ENCODE measurements at places on chromosomes 2 and 18.

DNA sequence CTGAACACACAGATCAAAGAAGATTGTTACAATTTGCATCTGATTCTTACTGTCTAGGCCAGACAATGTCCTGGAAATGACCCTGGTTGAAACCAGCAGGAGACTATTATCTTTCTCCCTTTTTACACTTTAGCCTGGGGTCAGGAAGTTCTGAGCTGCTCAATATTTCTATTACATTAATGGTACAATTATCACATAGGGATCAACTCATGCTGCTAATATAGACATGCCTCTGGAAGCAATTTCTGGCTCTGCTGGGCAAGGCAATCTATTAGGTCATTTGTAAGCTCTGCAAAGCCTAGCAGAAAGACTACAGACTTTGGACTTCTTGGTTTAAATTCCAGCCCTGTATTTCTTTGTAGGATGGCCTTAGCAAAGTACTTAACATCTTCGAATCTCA, 205.3 kb downstream of the LRP1B start:
- no peak for DNase-seq

- no peak for DNase-seq
Observed at GRCh38 chr2:13558368-13558767, 841.6 kb downstream of the TRIB2 start.

DNA sequence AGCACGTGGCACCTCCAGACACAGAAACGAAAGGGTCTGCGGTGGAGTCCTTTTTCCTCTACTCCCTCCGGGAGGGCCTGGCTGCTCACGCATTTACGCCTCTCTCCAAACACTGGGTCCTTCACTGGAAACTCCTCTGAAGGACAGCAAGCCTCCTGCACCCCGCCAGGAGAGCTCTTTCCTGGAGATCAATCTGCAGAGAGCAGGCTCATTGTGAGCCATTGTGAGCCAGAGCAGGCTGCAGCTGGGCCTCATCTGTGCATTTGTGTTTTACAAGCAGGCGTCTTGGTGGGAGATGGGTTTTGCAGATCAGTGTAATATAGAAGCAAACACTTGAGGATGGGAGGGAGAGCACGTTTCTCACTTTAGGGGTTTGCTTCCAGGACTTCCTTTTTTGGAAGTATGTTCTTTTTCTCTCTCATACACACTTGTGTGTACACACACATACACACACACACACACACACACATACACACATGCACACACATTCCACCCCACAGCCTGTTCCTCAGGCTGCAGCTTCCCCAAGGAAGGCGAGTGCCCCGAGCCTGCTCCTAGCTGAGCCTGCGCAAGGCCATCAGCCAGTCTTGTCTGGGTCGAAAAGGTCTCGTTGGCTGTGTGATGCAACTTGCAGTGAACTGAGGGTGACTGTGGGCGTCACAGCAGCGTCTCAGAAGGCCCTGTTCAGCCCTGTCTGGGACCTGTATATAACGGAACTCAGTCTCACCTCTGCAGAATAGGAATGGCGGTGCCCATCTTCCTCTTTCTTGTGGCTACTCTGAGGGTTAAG, 163.5 kb downstream of the GLI2 start:
- DNase-seq: no peak

GRCh38 chr2:12987246-12987645, 270.5 kb downstream of the TRIB2 start:
- no peak for DNase-seq

- DNase-seq: no peak
Observed at GRCh38 chr2:50263728-50264127, 768.2 kb downstream of the NRXN1 start.

- DNase-seq: no peak
Observed at GRCh38 chr18:70200286-70200685, 5.2 kb downstream of the RTTN start.

GRCh38 chr2:189175869-189176433, 3.6 kb downstream of the COL5A2 start:
- DNase-seq: no peak

GRCh38 chr2:230319211-230319862, 7.7 kb upstream of the SP140L start:
- DNase-seq: no peak

GRCh38 chr2:46555011-46555410, 75.6 kb downstream of the TMEM247 start:
- peak; percentile 76 for DNase-seq

GRCh38 chr2:156356014-156356754, 23.7 kb upstream of the NR4A2 start:
- DNase-seq: no peak

DNA sequence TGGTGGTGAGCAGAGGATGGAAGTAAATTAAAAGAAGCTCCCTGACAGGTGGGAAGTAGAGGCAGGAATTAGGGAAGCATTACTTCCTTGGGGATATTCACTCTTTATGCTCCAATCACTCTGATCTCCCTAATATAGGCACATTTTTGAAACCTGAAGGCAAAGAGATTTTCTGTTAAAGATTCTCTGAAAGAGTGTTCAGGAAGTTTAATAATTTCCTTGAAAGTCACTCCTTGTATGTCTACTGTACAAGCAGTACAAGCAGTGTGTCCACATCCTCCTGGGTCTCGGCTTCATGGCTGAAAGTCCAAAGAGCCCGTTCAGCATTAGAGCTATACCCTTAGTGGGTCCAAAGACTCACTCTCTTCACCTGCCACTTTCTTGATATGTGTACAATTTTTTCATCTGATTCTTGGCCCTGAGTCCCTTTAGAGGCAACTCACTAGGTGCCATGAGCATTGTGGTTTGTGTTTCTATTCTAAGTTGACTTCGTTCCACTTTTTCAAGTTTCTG, 60.2 kb downstream of the AAK1 start:
- DNase-seq: no peak

GRCh38 chr2:55168221-55169154, 63.6 kb downstream of the CLHC1 start:
- DNase-seq: peak; percentile 46

GRCh38 chr2:64207573-64207972, 63.4 kb upstream of the PELI1 start:
- no peak for DNase-seq

Data from posterior cingulate gyrus (tissue), 11 donors.